ENCODE measurements at places on chromosomes 6 and 20.

- no peak for DNase-seq
Measured at GRCh38 chr20:35607003-35607735, 8.5 kb upstream of the SPAG4 start.

- DNase-seq = no peak
Measured at GRCh38 chr6:100592929-100593328, 128.2 kb upstream of the SIM1 start.

- DNase-seq = no peak
Measured at GRCh38 chr20:3728354-3728753, 4.1 kb upstream of the HSPA12B start.

- DNase-seq = no peak
Measured at GRCh38 chr6:16783509-16783908, 22.2 kb upstream of the ATXN1 start.

DNA sequence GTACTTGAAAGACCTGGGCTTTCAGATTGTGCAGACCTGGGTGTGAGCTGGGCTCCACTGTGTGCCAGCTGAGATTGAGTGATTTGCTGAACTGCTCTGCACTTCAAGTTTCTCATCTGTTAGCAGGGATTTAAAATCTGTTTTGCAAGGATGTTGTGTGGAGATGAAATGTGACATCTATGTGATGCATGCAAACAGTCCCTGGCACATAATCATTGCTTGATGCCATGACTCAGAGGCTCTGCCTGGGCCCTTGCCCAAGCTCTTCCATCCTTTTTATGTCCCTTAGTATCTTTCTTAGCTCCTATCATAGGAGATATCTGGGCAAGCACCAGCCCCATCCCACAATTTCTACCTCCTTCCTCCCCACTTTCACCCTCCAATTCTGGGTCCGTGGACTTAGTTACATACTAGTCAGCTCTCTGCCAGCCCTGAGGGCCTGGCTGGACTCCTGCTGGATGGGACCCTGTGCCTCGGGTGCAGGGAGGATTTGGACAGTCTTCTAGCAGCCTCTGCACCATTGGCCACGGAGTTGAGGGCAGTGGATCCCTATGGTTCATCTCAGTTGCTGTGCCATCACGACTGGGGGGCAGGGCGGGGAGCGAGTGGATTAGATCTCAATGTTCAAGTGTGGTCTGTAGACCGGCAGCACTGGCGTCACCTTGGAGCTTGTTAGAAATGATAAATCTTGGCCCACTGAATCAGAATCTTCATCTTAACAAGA lies 103.6 kb downstream of the MAP3K7 start:
- no peak for DNase-seq

DNA sequence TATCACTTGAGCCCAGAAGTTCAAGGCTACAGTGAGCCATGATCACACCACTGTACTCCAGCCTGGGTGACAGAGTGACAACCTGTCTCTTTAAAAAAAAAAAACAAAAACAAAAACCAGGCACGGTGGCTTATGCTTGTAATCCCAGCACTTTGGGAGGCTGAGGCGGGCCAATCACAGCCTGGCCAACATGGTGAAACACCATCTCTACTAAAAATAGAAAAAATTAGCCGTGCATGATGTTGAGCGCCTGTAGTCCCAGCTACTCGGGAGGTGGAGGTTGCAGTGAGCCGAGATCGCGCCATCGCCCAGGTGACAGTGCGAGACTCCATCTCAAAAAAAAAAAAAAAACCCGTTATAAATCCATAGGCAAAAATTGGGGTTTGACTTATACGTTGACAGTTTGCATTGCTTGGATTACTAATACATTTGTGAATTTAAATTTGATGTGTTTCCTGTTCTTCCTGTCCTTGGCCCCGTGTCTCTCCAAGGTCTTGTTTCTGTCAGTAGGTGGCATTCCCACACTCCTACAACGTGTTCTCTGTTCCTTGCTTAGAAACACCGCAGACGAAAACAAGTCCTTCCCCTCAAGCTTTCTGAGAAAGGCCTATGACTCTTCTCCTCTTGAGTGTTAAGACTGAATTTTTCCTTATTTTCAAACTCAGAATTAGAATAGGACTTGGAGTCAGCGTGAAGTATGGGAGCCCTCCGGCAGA lies 147.0 kb downstream of the DTNBP1 start:
- DNase-seq = no peak

DNA sequence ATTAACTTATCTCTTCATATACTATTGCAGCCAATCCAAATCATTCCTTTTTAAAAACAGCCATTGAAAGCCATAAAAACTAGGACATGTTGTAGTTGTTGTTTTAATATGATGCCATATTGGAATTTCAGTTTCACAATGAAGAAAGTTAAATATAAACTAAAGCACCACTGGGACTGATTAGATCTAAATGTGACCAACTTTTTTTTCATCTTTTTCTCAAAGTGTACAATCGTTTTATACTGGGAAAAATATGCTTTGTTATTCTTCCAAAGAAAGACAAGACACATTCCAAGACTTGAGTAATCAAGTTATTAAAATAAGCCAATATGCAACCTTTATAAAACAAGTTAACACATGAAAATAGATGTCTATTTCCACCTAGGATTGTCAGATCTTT lies 68.5 kb downstream of the THEMIS start:
- DNase-seq = no peak

GRCh38 chr6:111646942-111647341 lies 41.3 kb upstream of the TRAF3IP2 start:
- no peak for DNase-seq

DNA sequence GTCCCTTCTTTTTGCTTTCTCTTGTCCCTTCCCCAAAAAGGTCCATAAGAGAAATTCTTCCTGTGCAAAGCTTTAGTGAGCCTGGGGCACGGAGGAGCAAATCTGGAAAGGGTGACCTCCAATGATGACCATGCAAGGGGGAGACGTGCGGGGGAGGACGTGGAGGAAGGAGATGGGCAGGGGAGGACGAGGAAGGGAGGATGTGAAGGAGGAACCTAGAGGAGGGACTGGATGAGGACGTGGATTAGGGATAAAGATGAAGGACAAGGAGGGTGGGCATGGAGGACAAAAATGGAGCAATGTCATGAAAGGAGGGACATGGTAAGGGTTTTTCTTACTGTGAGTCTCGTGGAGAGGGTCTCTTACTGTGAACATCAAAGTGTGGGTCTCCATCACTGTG lies 139.5 kb downstream of the ERMARD start:
- DNase-seq = peak; percentile 40

- DNase-seq = no peak
Measured at GRCh38 chr20:36847009-36847709, 28.8 kb upstream of the TLDC2 start.

- DNase-seq = no peak
Measured at GRCh38 chr6:28311139-28311823, 24.7 kb downstream of the ZSCAN31 start.

DNA sequence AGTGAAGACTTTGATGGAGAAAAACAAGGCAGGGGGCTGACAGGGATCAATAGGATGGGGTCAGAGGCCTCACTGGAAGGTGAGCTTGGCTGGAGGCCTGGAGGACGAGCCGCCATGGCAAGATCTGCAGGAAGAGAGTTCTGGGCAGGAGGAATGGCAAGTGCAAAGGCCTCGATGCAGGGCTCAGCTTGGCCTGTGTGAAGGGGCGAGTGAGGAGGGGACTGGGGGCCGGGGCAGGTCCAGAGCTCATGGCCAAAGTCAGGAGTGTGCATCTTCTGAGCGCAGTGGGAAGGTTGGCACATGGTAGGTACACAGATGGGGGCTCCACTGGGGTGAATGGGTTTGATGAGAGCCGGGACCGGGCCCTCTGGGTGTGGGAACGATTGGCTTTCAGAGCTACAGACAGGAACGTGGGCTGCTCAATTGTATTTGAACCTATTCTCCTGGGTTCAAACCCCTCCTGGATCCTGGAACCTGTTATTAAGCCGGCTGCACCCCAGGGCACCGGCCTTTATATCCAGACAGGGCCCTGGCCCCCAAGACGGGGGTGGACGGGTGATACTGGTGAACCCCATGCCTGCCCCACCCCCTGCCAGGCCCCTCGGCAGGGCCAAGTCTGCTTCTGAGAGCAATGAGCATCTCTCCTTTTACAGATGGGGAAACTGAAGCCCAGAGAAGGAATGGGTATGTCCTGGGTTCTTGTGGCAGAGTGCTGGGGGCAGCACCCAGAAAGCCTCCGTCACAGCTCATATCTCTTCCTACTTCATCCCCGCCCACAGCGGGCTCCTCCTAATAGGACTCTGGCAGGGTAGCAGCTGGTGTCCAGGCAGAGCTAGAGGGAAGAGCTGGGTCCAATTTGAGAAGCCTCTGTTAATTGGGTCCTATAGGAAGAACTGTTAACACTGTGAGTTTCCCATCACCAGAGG lies 106.1 kb downstream of the CEBPB start:
- no peak for DNase-seq

DNA sequence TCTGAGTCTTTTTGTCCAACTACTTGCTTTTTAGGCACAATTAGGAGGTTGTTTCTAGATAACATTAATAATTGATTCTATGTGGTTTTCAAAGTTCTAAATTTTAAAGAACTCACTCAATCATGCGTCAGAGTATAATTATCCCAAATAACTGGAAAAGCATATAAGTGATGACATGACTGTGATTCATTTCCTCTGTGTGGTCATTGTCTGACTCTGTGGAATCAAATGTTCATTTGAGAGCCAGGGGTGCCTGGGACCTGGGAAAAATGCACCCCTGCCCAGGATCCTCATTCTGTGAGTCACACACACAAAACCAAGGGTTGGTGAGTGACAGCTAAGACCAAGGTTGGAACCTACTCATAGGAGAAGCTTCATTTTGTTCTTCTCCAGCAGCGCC lies 127.1 kb upstream of the MLIP start:
- no peak for DNase-seq

DNA sequence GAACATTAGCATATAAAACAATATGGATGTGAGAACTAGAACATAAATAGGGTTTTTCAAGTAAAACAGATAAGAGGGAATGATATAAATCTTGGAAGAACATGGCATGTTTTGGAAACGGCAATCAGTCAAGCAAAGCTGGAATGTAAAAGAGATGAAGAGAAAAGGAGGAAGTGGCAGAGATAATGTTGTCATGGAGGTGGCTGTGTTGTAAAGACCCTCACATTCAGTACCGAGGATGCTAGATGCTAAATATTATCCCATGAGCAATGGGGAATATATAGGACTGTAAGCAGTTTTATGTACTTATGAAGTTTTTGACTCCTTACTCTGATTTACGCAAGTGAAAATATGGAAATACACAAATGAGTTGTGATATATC lies 702 bp upstream of the RHAG start:
- no peak for DNase-seq

- DNase-seq = no peak
Measured at GRCh38 chr20:17622086-17622850, 52.4 kb downstream of the DSTN start.

All from type B pancreatic cell (in vitro differentiated cells).